AG04450 (cell line): ENCODE measurements at places on chromosomes 6 and 20. TPM values are rescaled to one million over a fixed set of nuclear protein-coding genes. Genes with fewer than 3 reads are reported as not detected.

CNKSR3 gene
- 8.6 and 10.1 TPM in 2 replicates for polyA plus RNA-seq

- DNase-seq, result no peak
These were observed 59.8 kb upstream of the RREB1 start for GRCh38 chr6:7047966-7048365.

EYA4 gene
- polyA plus RNA-seq, result 30.9 and 37.8 TPM in 2 replicates

- no peak for DNase-seq
These were observed 21.6 kb downstream of the TCF15 start for GRCh38 chr20:588476-588875.

DNA sequence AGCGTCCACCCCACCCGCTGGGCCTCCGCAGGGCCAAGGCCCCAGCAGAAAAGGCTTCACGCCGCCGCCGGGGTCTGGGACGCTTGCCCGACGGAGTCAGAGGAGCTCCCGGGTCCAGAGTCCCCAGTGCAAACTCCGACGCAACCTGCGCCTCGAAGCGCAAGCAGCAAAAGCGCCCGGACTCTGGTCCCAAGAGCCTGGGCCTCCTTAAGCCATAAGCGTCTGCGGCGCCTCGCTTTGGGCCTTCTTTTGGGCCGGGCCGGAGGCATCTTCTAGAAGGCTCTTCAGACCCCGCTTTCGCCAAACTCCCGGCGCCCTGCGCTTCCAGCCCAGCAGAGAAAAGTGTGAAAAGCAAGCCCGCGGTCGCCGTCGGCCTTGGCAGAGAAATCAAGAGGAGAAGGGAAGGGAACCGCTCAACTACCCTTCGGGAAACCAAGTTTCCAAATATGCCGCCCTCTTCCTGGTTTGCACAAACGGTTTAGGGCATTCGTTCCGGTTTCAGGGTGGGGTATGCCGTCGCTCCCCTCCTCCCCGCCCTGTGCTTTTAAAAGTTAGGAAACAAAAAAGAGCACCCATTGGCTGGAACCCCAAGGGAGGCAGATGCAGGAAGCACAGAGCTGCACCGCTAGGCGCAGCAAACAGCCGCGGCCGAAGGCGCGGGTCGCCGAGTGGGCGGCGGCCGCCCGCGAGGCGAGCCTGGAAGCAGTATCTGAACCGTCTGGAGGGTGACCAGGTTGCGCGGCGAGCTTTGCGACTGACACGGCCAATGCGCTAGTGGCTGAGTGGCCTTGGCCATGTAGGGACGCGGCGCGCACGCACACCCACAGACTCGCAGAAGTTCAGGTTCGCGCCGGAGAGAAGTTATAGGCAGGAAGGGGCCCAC, 1.2 kb downstream of the TBX18 start:
- no peak for DNase-seq

DNA sequence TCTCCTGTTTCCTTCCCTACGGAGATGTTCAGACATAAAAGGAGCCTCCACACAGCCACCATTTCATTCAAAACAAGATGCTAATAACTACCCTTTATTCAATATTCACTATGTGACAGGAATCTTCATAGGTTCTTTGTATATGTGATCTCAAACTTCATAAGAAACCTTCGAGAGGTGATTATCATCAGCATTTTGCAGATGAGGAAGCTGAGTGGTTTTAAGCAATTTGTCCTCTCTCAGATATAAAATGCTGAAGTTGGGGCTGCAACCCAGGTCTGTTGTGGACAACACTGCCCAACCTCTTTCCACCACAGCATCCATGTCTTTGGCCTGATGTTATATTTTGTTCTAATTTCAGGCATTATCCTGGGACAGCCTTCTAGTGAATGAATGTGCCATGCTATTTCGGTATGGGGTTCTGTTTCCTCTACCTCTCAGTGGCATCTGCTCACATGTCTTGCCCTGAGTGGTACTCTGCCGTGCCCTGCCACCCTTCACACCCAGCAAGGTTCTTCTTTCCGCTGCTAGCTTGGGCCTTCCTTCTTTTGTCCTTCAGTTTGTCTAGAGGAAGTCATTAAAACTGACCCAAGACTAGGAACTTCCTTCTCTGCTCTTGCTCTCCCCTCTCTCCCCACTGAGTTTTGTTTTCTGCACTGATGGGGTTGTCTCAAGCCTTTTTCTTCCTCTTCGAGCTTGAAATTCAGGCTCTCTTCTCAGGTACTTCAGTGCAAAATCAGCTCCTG, 300.9 kb upstream of the PRDM1 start:
- no peak for DNase-seq

KHDC1 gene
- polyA plus RNA-seq, result 5.9 and 6.5 TPM in 2 replicates

- no peak for DNase-seq
These were observed 2.1 kb downstream of the COL12A1 start for GRCh38 chr6:75203721-75204120.

SEMG1 gene
- polyA plus RNA-seq, result not detected in 2 replicates

GRCh38 chr6:41073203-41073967, 611 bp downstream of the NFYA start:
- no peak for DNase-seq

FOXC1 gene
- 3.0 and 3.7 TPM in 2 replicates for polyA plus RNA-seq

- DNase-seq, result no peak
These were observed 63.8 kb downstream of the ADTRP start for GRCh38 chr6:11714798-11715285.

DNA sequence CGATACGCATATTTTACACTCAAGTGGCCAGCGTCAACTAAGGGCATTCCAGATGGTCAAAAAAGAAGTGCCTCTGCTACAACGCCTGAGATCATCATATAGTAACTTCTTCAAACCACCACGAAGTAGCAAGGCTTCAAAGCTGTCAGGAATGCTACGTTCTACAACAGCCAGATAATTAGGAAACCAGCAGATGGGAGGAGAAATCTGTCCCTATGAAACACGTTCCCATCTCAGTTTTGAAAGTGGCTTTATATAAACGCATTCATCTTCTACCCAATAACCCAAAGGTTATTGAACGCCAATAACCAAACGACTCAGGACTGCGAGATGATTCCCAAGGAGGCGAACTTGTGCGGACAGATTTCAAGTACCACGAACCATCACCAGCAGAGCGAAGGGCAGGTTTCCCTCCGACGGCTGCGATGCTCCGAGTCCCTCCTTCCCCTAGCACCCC, 1.2 kb downstream of the ABHD12 start:
- DNase-seq, result no peak

IMPG1 gene
- 0.15 TPM in 1 of 2 replicates, not detected in the other for polyA plus RNA-seq

- DNase-seq, result no peak
These were observed 32.7 kb downstream of the COL20A1 start for GRCh38 chr20:63325554-63326313.

GRCh38 chr6:3557336-3557735, 100.5 kb upstream of the SLC22A23 start:
- no peak for DNase-seq

DNA sequence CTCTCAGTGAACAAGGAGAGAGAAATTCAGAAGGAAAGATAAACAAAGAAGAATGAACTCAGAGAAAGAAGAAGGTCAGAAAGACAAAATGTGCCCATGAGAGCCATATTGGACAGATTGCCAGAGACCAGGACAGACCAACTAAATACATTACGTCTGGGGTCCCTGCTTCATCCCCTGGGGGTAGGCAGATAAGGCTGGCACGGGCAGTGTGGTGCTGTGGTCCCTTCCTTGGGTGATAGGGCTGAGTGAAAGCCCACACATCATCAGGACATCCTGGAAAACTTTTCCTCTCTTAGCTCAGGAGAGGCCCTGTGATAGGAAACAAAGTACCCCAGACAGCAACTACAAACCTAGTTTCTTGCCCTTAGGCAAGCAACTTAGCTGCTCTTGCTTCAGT, 13.2 kb upstream of the ARMC12 start:
- DNase-seq, result no peak

ATP9A gene
- polyA plus RNA-seq, result 35.3 and 37.1 TPM in 2 replicates

SH3BGRL2 gene
- polyA plus RNA-seq, result 4.4 and 5.4 TPM in 2 replicates

NKX2-4 gene
- not detected in 2 replicates for polyA plus RNA-seq

ITPR3 gene
- polyA plus RNA-seq, result 4.4 and 4.8 TPM in 2 replicates

- DNase-seq, result no peak
These were observed 339.6 kb downstream of the UTRN start for GRCh38 chr6:144624716-144625115.

- no peak for DNase-seq
These were observed 116.6 kb upstream of the CST7 start for GRCh38 chr20:24832518-24832917.

TMEM170B gene
- 0.22 and 0.26 TPM in 2 replicates for polyA plus RNA-seq

DNA sequence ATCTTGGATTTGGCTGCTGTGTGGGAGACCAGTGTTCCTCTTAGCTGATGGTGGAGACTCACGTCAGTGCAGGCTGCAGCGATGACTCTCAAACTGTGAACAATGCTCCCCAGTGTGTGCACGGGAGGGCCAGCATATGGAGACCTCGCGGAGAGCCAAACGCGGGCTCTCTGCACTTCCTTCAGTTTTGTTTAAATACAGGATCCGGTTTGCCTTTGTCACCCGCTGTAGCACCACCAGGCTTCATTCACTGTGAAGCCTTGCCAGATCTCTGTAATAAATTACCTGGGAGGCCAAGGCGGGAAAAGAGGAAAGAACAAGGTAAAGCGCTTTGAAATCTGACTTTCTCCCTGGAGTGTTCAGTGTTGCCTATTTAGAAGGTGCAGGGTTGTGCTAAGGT, 30.7 kb upstream of the TMEM14A start:
- DNase-seq, result no peak

DNA sequence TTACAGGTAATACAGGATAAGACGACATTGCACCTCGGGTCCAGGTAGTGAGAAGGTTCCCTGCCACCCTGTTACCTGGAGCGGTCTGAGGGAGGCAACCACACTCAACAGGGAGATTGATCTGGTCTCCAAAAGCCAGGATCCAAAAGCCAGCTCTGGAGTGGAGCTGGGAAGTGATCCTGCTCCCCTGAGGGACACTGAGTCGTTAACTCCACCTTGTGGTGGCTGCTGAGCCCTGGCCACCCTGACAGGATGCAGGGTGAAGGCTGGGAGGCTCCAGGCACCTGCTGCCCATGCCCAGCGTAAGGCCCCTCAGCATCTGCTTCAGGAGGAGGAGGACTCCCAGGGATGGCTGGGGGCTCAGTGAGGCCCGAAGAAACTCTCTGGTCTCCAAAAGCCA, 38.7 kb upstream of the SLC22A2 start:
- no peak for DNase-seq

GRCh38 chr6:148235446-148235845, 107.2 kb upstream of the SASH1 start:
- DNase-seq, result no peak

TFEB gene
- polyA plus RNA-seq, result 3.9 and 4.3 TPM in 2 replicates

- no peak for DNase-seq
These were observed 21.8 kb downstream of the SYNDIG1 start for GRCh38 chr20:24491041-24491756.

GRCh38 chr6:157246771-157247484, 76.4 kb downstream of the TMEM242 start:
- DNase-seq, result no peak

DNA sequence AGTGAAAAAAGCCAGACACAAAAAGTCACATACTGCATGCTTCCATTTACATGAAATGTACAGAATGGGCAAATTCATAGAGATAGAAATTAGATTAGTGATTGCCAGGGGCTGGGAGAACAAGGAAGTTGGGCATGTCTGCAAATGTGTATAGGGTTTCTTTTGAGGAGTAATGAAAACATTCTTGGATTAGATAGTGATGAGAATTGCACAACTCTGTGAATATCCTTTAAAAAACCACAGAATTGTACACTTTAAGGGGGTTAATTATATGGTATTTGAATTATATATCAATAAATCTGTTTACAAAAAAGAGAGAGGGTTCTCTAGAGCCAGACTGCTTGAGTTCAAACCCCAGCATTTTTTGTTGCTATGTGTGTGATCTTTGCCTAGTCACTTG, 188.1 kb downstream of the CDC5L start:
- DNase-seq, result no peak

GRCh38 chr6:27616328-27617045, 143.6 kb upstream of the ZNF184 start:
- no peak for DNase-seq

TAGAP gene
- not detected in 2 replicates for polyA plus RNA-seq

NCOA7 gene
- 21.1 and 21.5 TPM in 2 replicates for polyA plus RNA-seq

GRCh38 chr20:38982291-38982690, 20.1 kb downstream of the DHX35 start:
- no peak for DNase-seq

DLK2 gene
- 0.62 and 0.86 TPM in 2 replicates for polyA plus RNA-seq

GRCh38 chr20:17809362-17810061, 109.7 kb downstream of the BANF2 start:
- no peak for DNase-seq

DNA sequence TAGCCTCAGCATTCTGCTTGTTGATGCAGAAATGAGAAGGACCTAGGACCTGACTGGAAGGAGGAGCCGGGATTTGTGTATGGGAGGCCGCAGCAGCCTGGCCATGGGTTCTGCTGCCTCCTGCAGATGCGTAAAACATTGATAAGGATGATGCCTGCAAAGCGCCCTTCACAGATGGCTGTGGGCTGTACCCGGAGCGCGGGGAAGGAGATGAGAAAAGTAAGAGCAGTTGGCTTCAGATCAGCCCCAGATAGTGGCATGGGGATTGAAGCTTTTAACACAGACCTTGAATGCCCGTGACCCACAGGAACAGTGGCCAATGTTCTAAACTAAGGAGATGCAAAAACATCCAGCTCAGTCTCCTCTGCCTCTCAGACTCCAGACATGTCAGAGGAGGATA, 136.4 kb upstream of the KCNG1 start:
- no peak for DNase-seq

- no peak for DNase-seq
These were observed 7.1 kb downstream of the IP6K3 start for GRCh38 chr6:33739571-33739970.

ADTRP gene
- polyA plus RNA-seq, result 0.33 and 0.48 TPM in 2 replicates
